ENCODE measurements at places on chromosomes 7 and 10. TPM values are rescaled to one million over a fixed set of nuclear protein-coding genes. Genes with fewer than 3 reads are reported as not detected.

- DNase-seq, result no peak
These were observed 141.0 kb downstream of the PLXNA4 start for GRCh38 chr7:132435016-132435990.

- DNase-seq, result no peak
These were observed 5.2 kb downstream of the HMX3 start for GRCh38 chr10:123140983-123141390.

Gene KLF14
- not detected for total RNA-seq

GRCh38 chr10:88390041-88390440, 193.1 kb downstream of the RNLS start:
- DNase-seq, result no peak

Measured in left lobe of liver (tissue), 2 donors.